ENCODE measurements at places on chromosomes 16 and 17.

GRCh38 chr17:59381716-59382570 lies 50.5 kb downstream of the YPEL2 start:
- no peak for DNase-seq

GRCh38 chr16:87780385-87780989 lies 14.7 kb upstream of the KLHDC4 start:
- DNase-seq: peak; percentile 65

DNA sequence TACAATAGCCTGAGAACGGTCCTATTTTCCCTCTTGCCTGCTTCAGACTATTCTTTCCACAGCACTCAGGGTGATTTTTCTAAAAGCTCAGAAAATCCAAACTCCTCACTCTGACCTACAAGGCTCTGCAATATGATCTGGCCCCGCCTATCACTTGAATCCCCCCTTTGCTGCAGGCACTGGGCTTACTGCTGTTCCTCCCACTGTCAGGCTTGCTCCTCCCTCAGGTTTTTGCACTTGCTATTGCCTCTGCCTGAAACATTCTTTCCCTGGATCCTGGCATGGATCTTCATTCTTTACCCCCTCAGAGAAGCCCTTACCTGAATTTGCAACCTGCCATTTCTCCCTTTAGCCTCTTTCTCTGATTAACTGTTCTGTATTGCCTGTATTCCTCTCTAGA lies 52.3 kb downstream of the RPGRIP1L start:
- DNase-seq: no peak

DNA sequence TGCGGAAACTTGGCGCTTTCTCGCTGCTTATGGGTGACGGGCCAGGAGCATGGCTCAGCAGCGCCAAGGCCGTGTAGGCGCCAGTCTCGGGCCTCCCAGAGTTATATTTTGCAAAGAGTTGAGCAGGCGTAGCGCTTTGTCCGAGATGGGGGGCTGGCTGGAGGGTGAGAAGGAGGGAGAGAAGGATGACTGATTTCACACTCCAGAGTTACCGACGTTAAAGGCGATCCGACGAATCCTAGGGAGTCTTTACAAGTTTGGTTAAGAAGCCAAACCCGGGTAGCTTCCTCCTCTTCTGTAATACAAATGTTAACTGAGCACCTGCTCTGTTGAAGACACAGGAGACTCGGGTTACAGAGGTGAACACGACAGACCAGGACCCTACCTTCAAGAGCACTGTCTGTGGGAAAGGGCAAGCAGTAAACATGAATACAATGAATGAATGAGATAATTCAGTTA lies 782 bp downstream of the POLR2A start:
- DNase-seq: no peak

- DNase-seq: no peak
Observed at GRCh38 chr16:79608976-79609375, 8.4 kb upstream of the MAF start.

DNA sequence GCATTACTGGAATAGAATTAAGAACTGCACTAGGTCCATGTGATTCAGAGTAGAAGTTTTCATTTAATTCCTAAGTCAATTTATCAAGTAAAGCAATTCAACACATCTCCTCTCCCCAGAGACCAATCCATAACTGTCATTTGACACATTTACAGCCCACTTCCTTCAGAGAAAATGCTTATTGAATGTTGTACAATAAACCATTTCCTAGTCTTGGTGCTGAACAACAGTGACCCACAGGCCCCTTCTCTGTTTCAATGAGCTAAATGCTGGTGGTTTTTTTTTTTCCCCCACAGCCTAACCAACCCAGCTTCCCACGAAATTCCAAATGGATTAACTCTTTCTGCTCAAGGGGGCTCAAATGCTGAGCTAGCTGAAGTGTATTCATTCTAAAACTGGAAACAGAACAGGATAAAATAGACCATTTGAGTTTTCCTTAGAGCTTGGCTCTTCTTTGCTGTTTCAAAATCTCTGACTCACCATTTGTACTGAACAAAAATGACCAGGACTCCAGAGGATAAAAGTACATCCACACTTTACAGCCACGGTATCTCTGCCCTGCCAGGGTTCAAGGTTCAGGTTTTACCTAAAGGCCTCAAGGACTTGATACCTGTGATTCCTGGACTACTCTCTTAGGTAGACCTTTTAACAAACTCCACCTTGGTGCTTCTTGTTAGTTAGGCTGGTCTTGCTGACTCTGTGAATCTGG lies 62.3 kb downstream of the TMEM100 start:
- DNase-seq: no peak

DNA sequence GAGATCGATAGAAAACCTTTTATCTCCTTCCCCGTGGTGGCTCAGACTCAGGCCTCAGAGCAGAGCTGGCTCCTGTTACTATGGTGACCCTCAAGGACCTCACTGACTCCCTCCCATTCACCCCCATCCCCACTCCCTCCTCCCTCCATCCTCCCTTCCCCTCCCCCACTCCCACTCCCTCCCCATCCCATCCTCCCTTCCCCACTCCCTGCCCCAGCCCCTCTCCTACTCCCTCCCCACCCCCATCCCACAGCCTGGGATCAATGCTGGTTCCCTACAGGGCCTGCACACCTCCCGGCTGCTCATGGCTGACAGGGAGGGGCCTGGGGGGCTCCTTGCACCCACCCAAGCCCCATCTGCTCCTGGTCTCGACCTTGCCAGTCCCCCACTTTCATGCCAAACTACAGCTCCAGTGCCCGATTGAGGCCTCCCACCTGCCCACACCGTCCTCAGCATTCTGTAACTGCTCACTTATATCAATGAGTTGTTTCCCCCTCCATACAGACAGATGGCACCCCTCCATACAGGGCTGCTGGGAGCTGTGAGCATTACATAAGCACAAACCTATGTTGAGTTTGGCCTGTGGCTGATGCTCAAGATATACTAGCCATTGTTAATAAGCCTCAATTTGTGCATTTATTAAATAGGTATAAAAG lies 11.6 kb upstream of the RAI1 start:
- no peak for DNase-seq

DNA sequence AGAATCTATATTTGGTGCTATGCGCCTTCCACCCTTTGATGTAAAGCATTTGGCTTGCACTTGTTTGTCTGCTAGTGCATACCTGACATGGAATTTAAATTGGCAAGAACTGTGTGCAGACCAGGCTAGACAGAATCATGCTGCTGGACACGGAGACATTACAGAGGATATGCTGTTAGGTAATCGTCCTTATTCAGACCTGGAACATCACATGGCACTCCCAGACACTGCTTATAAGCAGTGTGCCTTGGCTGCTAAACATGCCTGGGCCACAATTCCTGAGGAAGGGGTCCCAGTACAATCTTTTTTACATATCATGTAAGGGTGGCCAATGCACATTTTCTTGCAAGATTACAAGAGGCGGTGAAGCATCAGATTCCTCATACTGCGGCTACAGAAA lies 6.4 kb downstream of the CD300LD start:
- DNase-seq: no peak

DNA sequence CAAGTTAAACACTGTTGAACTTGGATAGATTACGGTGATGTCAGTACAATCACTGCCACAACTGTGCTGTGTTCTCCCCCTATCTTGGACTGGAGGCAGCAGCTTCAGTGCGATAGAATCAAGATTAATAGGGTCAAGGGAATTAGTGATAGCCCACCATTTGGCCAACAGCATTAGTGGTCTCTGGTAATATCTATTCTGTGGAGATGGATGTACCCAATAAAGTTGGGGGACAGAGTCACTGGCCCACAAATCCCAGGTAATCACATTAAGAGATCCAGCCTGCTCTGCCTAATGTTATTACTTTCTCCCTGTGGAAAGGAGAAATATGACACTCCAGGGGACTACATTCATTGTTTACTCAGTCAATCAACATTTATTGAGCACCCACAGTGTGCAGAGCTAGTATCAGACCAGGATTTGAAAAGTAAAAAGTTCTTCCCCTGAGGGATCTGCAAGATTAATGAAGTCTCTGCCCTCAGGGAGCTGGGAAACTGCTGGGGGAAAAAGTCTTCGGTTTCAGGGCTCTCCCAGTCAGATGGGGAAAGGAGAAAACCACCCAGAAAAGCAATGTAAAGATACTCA lies 23.6 kb upstream of the ATP5MC1 start:
- DNase-seq: no peak

GRCh38 chr17:41267711-41268110 lies 2.5 kb downstream of the KRTAP9-6 start:
- DNase-seq: no peak

DNA sequence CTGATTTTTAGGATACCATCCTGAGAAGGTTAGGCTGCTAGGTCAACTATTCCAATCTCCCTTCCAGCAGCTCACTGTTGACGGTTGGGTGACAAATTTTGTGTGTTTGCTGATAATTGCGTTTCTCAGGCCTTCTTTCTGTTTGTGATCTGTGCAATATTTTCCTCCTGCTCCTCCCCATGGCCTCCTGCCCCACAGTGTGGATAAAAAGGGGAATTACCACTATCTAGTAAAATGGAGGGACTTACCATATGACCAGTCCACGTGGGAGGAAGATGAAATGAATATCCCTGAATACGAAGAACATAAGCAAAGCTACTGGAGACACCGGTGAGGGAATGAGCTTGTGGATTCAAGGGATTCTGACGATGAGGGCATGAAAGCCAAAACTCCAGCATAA lies 9.2 kb downstream of the CHD3 start:
- DNase-seq: no peak
